Activated CD8-positive, alpha-beta memory T cell treated with anti-CD3 and anti-CD28 coated beads for 1 hour (primary cell): ENCODE measurements at places on chromosomes 4 and X.

DNA sequence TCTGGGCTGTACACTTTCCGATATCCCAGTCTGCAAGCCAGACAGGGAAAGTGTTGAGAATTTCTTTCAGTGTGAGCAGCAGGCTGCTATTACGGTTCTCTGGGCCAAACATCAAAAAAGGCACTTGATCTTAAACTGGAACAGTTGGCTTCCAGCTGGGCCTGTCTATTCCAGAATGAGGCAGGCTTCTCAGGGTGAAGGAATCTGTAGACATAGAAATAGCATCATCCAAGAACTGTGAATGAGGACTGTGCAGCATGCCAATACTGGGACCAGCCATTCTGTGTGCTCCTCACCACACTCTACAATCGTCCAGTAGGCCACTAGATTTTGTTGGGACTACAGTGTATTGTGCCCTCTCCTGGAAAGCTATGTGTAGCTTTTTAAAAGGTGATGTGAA is 31.1 kb downstream of the ART3 start:
- DNase-seq = no peak

DNA sequence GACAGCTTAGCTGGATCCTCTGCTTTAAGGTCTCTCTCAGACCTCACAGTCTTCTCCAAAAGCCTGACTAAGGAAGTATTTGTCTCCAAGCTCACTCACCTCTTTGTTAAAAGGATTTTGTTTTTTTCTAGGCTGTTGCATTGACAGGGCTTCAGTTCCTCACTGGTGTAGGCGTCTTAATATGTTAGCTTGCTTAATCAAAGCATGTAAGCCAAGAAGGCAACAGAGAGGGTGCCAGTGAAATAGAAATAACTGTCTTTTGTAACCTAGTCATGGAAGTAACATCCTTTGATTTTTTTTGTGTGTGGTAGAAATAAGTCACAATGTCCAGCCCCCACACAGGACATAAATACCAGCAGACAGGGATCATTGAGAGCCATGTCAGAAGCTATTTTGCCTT is 58.8 kb downstream of the FIP1L1 start:
- DNase-seq = no peak

GRCh38 chr4:183164963-183165362 is 65.9 kb downstream of the WWC2 start:
- no peak for DNase-seq

DNA sequence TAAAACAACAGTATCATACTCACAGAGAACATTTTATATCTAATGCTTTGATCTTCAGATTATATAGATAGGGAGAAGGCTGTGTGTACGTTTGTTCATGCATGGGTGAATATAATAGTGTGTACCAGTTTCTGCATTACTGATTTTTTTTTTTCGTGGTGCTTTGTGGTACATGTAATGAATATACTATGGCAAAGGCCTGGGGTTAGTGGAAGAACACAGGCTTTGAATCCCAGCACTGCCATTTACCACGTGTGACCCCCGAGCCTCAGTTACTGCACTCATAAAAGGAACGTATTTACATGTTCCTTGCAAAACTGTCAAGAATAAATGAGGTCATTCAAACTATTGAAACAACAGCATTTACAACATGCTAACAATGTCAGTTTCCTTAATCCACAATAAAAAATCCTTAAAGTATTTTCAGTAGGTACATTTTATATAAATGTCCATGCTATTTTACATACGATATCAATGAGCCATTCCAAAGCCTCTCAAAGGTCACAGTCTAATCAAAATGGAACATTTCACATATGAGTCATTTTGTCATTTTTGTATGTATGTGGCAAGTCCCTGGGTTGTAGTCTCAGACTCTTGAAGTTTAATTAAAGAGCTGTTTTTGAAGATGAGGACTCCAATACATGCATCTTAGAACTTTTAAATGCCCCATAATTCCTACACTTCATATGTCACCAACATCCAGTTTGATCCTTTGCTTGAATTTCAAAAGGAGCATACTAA is 242.8 kb downstream of the PPP3CA start:
- DNase-seq = no peak

- DNase-seq = no peak
These were observed 46.0 kb downstream of the FNIP2 start for GRCh38 chr4:158814636-158815330.

DNA sequence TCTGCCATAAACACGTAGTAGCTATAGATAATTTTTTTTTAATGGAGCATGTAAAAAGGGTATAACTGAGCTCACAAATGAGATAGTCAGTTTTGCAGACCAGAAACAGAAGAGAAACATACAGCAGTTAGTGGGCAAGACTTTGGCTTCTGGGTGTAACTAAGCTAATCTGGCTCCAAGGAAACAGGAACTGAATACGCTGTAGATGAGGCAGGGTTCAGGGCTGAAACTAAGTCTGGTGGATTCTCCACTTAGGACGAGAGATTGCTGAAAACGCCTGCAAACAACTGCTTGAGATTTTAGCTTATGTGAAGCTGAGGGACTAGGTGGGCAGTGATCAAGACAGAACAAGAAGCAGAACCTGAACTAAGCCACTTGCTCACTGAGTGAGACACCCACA is 91.7 kb downstream of the SMIM20 start:
- no peak for DNase-seq

- DNase-seq = no peak
These were observed 6.8 kb downstream of the SEPTIN6 start for GRCh38 chrX:119686087-119686691.

- no peak for DNase-seq
These were observed 106.3 kb upstream of the TNIP3 start for GRCh38 chr4:121270389-121270788.

DNA sequence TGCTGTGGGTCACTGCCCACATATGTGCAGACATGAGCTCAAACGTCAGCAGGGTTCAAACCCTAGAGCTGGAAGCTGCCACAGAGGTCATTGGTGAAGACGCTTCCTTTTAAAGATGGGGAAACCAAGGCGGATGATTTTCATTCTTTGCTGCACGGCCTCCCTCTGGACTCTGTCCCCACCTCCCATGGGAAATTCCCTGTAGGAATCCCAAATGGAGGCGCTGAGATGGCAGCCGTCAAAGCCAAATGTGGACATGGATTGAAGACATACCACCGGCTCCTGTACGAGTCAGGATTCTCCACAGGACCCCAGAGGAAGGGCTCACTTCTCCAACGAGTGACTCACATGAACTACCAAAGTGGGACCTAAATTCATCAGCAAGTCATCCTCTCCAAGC is 286.4 kb downstream of the CRLF2 start:
- DNase-seq = no peak

GRCh38 chrX:37383313-37383712 is 34.1 kb downstream of the PRRG1 start:
- DNase-seq = no peak

DNA sequence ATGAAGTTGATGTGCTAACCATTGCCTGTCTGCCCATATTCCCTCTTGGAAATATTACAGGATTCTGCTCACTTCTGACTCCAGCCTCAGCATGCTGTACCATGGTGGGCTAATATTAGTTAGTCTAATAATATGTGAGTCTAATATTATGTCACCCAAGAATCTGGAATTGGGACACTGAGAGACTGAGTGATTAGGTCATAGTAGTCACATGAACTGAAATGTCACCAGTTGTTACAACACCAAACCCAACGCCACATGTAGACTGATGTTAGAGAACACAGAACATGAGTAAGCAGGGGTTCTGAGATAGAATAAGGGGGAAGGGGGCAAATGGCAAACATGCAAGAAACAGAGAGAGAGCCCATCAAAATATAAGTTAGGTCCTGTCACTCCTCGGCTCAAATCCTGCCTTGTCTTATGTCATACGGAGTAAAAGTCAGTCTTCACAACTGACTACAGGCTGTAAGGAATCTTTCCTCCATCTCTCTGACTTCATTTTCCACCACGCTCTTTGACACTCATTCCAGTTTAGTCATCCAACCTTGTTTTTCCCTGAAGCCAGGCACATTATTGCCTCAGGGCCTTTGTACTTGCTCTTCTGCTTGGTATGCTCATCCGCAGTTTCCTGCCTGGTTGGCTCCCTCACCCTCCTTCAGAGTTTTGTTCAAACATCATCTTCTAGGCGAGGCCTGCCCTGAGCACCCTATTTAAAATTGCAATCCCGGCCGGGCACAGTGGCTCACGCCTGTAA is 9.6 kb upstream of the SLAIN2 start:
- no peak for DNase-seq

DNA sequence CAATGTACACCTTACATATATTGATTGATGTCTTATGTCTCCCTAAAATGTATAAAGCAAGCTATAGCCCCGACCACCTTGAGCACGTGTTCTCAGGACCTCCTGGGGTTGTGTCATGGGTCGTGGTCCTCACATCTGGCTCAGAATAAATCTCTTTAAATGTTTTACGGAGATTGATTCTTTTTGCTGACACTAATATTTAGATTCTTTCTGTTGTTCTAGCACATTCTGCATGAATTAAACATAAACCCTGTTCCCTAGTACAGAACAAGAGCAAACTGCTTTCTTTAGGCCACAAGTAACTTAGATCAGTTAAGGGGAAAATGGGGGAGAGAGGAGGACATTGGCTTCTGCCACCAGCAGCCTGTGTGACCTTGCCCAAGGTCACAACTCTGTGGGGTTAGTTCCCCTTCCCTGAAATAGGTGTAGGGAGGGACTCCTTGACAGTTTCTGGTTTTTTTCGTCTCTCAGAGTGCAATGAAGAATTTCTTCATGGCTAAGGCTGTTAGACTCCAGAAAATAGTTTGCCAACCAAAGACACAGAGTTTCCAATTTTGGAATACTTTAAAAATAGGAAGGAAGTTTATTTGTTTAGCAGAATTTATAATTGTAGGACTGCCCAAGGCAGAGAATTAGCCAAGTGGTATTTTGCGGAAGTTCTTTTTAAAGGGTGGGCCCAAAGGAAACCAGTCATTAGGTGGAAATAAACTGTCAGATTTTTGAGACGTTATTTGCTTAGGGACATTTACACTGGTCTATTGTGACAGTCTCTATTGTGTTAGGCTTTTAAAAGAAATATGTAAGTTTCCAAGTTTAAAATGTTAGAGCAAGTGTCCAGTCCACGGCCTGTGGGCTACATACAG is 29.4 kb downstream of the PTTG2 start:
- no peak for DNase-seq

DNA sequence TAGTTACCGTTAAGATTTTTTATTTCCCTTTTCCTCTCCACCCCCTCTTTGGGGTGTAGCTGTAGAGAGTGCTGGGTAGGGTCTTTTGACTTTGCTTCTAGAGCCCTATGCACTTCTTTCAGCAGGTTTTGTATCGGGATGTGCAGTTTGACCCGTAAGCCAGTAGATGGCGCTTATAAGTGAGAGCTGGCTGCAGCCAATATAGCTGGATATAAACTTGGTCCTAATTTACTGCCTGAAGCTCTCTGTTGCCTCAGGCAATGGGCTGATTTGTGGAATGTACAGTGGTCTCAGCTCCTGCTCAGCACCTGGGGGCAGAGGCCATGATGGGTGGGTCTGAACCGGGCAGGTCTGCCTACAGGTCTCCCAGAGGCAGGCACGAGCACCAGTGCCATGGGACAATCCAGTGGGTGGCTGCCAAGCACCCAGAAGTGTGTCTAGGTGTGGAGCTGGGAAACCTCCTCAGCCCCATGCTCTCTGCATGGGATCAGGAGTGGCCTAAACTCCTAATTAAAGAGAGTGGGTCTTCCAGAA is 146.5 kb downstream of the SPANXN1 start:
- no peak for DNase-seq

GRCh38 chrX:116230130-116230898 is 59.8 kb downstream of the AGTR2 start:
- DNase-seq = no peak

DNA sequence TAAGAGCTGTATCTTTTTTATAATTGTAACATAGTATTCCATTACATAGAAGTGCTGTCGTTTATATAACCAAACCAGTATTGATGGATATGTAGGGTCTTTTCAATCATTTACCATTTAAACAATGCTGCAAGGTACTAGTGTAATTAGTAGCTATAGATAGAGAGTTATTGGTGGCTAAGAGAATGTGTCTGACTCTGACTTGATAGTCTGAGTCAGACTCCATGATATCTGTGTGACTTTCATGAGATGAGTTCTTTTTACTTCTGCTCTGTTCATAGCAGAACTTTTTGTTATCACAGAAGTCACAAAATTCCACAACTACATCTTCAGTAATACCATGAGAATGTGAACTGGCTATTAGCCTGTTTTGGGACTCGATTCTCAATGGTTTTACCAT is 150.6 kb downstream of the FHIP1A start:
- DNase-seq = no peak

- DNase-seq = no peak
These were observed 8.7 kb downstream of the GAB1 start for GRCh38 chr4:143345356-143345755.

- DNase-seq = no peak
These were observed 1112.4 kb downstream of the STIM2 start for GRCh38 chr4:27973056-27973455.

- no peak for DNase-seq
These were observed 17.7 kb downstream of the HELT start for GRCh38 chr4:185036019-185036418.

DNA sequence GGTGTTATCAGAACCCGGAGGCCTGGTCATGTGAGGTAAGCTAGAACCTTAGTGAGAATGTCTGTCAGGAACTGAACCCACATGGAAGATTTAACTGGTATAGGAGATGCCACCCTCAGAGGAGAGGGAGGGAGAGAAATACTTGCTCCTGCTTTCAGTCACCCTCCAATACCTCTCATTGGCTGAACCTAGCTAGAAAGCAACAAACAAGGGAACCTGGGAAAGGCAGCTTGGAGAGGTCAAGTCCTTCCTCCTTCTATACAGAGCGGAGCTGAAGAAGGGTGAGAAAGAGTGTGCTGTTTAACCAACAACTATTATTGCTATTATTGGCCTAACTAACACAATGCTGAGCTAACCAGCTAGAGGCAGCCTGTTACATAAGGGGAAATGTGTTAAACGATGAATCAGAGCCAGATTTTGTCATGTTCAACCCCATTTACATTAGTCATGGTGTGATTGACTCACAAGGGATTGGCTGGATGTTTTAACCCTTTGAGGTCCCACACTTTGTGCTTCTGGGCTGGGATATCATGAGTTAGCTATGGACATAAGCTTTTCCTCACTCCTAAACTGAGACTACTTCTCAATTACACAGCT is 96.5 kb upstream of the ESX1 start:
- DNase-seq = no peak

DNA sequence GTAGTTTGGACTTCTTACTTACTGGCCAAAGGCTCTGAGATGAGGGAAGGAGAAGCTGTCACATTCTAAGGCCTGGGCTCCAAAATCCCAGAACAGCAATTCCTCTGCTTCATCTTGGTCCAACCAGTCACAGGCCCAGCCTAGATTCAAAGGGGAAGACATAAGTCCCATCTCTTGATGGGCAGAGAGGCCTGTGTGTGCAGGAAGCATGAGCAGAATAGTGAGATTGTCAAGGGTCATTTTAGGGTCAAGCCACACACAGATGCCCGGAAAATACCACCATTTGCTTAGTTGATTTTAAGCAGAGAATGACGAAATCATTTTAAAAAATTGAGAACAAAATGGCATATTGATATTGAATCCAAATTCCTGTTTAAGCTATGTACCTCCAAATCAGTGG is 580.9 kb upstream of the ZFP42 start:
- DNase-seq = no peak

DNA sequence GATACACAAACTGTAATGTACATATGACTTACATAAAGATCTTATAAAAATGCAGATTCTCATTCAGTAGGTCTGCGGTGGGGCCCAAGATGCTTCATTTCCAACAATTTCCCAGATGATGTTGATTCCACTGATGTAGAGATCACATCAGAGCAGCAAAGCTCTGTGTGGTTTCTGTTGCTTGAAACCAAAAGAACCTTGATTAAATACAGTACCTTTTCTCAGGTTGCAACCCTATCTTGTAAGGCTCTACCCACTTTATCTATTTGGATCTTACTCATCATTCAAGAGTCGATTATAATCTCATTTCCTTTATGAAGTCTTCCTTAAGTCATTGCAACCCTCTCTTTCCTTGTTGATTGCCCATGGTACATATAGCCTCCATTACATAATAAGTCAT is 816.8 kb downstream of the RPA4 start:
- DNase-seq = no peak
